Natural killer cell treated with Interleukin-12 subunit alpha and Interleukin-12 subunit beta and Interleukin-15 and Interleukin-18, amount 100 ng/mL, for 72 hours (primary cell): ENCODE measurements at places on chromosomes 2 and 18. TPM values are rescaled to one million over a fixed set of nuclear protein-coding genes. Genes with fewer than 3 reads are reported as not detected.

Gene CYP27A1
- total RNA-seq: not detected

DNA sequence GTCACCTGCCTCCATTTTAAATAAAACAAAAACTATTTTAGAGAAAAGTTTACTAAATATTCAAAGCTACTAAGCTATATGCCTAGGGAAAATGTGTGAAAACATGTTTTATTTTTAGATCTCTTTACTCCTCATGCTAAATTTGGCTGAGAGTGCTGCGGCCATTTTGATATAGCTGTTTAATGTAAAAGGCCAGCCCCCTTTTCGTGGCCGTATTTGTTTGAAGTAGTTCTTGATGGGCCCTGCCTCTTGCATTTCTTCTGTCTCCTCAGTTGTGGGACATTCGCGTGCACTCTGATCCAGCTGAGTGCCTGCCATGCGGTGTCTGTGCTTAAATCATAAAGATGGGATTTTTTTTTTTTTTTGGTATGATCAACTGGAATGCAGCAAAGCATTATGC lies 64.0 kb downstream of the ZNF407 start:
- no peak for DNase-seq
- no peaks in the 10 kb centered on the region for H3K36me3 ChIP-seq
- H3K27ac ChIP-seq: no peak overlapping the region
- H3K4me1 ChIP-seq: peaks cover 11% of the 10 kb centered on the region

DNA sequence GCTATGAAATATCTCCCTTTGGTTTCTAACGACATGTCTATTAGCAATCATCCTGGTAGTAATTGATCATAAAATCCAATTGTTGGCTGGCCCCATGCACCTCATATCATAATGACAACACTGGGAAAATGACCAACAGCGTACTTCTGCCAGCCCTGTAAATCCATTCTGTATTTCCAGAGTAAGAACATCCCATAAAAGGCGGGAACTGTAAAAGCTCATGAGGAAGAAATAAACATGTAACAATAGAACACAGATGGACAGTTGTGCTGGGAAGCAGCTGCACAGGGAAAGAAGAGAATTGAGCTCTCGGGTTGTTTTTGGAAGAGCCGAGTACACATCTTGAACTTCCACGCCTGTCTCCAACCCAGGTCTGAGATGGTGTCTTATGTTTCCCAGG lies 218.7 kb downstream of the CMPK2 start:
- H3K36me3 ChIP-seq: no peaks in the 10 kb centered on the region
- no peak overlapping the region for H3K4me3 ChIP-seq
- no peak overlapping the region for H3K27ac ChIP-seq
- H3K27me3 ChIP-seq: no peaks in the 10 kb centered on the region
- DNase-seq: no peak

GRCh38 chr2:117789505-117789904 lies 25.0 kb upstream of the DDX18 start:
- peaks cover 12% of the 10 kb centered on the region for H3K36me3 ChIP-seq
- H3K4me3 ChIP-seq: no peak overlapping the region
- H3K4me1 ChIP-seq: no peaks in the 10 kb centered on the region
- no peak for DNase-seq
- H3K27ac ChIP-seq: no peak overlapping the region

Gene SATB2
- total RNA-seq: 1.5 TPM

- H3K4me3 ChIP-seq: no peak overlapping the region
- DNase-seq: no peak
- no peaks in the 10 kb centered on the region for H3K4me1 ChIP-seq
- H3K36me3 ChIP-seq: peaks cover 10% of the 10 kb centered on the region
- no peaks in the 10 kb centered on the region for H3K27me3 ChIP-seq
Observed at GRCh38 chr18:64993695-64994094, 757.1 kb upstream of the CDH7 start.

Gene UGT1A10
- not detected for total RNA-seq
